CD4-positive, alpha-beta T cell treated with Interleukin-17A for 1 hour (primary cell): ENCODE measurements at places on chromosomes 2 and 18.

DNA sequence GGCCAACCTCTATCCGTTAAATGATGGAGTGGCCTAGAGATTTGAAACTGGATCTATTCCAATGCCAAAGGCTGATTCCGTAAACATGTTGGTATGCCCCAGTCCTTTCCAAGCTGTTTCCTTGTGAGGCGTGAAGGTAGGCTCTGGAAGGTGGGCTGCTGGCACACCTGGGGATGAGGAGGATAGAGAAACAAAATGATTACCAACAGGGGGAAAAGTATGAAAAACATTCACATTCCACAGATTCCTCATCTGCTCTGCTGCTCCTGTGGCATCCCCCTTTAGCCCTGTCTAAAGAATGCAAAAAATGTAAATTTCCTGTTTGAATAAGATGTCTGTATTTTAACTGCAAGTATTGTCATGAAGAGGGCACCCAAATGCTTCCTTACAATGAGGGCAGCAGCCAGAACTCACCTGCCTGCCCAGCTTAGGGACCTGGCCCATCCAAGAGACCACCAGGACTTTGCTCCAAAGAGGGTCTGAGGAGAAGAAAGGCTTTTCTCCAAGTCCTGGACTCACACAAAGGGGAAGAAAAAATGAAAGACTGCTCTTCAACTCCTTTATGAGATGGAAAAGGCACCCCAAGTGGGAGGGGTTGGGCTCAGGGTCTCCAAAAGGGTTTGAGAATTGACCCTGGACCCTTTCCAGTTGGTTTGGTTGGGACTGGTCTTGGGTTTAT, 132.3 kb upstream of the PELI1 start:
- no peak for DNase-seq

DNA sequence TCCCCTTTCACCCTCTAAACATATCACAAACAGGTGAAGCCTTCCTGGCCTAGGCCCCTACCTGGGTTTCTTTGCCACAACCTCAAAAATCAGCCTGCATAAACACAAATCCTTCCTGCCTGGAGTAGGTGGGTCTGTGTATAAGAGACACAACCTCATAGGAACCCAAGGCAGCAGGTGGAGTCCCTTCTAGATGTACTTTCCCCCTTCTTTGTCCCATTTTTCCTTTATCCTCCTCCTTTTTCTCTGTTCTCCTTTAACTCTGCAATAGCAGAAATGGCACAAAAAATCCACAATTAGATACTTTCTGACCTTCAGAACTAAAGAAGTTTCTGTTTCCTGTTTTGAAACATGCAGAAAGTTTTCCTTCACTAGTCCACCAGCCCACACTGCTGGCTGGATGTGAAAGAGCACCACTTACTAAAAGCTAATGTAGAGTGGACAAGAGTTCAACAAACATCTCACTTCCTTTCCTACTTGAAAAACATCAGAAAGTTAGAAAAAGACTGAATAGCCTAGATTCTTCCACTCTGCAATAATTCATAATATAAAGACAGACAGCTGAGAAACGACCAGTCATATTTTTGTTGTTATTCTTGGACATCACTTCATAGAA, 11.2 kb downstream of the SLC40A1 start:
- no peak for DNase-seq

DNA sequence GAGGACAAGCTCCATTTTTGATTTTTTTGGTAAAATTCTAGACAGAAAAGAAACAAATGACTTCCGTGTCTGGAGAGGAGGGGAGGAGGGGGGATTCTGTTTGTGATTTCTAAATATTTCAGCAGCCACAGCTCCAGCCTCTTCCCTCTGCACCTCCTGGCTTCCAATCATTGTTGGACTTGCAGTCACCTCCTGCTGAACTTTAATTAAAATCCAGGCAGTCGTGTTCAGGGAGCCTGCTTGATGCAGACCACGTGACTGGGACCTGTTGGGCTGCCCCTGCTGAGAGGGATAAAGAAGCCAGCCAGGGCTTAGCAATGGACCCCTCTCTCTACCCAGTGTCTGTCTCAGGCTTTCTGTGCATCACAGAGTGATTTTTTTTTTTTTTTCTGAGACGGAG, 115.1 kb downstream of the SH3BP4 start:
- DNase-seq, result no peak

DNA sequence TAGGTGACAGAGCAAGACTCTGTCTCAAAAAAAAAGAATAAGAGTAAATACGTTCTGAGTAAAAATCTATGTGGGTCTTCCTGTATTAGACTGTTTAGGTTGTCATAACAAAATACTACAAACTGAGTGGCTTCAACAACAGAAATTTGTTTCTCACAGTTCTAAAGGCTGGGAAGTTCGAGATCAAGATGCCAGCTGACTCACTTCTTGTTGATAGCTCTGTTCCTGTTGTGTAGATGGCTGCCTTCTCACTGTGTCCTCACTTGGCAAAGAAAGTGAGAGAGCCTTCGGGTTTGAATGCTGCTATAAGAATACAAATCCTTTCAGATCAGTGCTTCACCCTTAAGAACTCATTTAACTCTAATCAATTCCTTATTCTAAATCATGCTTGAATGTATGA, 430.0 kb upstream of the VWC2L start:
- DNase-seq, result no peak

- no peak for DNase-seq
Observed at GRCh38 chr2:162021516-162022058, 52.4 kb downstream of the DPP4 start.

DNA sequence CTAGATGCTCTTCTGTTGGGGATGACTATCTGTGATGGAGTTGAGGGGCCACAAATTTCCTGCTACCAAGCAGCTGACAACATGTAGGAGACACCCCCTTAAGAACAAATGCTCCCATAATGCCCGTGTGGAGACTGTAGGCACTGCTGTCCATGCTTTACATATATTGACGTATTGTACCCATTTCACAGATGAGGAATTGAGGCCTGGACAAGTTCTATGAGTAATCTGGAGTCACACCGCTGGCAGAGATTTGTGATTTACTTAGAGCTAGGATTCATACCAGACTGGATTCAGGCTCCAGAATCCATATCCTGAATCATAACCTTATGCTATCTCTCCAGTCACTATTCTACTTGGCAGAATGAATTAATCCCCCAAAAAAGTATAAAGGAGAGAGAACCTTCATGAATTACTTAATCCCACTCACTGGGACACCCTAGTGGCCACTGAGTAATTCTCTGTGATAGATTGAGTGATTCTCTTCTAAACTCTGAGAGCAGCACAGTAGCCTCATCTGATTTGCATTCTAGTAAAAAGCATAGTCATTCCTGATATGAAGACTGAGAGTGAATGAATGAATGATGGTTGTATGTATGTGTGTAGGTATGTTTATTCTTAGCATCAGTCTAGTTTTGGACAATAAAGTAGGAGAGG, 460.7 kb upstream of the MEIS1 start:
- DNase-seq, result no peak

- no peak for DNase-seq
Observed at GRCh38 chr18:31592506-31593157, 955 bp downstream of the TTR start.

- no peak for DNase-seq
Observed at GRCh38 chr2:200348897-200349563, 42.5 kb downstream of the SPATS2L start.

GRCh38 chr2:26058390-26058789, 24.5 kb downstream of the RAB10 start:
- no peak for DNase-seq

- DNase-seq, result no peak
Observed at GRCh38 chr2:23359631-23360567, 25.1 kb upstream of the KLHL29 start.

DNA sequence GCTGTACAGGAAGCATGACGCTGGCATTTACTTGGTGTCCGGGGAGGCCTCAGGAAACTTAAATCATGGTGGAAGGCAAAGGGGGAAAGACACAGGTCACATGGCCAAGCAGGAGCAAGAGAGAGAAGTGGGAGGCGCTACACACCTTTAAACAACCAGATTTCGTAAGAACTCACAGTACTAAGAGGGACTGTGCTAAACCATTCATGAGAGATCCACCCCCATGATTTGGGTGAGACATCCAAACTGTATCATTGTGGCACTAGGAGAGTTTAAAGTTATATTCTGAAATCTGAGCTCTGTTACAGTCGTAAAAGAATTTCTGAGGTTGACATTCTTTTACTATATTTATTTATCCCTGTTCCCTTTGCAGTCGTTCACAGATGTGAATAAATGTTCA, 116.6 kb downstream of the ICA1L start:
- no peak for DNase-seq

- DNase-seq, result no peak
Observed at GRCh38 chr18:4445902-4446301, 9.2 kb downstream of the DLGAP1 start.

- DNase-seq, result no peak
Observed at GRCh38 chr18:57806978-57807285, 3.8 kb upstream of the ATP8B1 start.

- DNase-seq, result no peak
Observed at GRCh38 chr2:30666266-30666874, 140.9 kb downstream of the CAPN13 start.
